Gastrocnemius medialis (tissue), 4 donors: ENCODE measurements at places on chromosomes 5 and 9. TPM values are rescaled to one million over a fixed set of nuclear protein-coding genes. Genes with fewer than 3 reads are reported as not detected.

The SLC46A2 gene
- not detected for total RNA-seq

The PCDHAC2 gene
- 0.03 TPM for total RNA-seq

The EIF4EBP3 gene
- 118 TPM for total RNA-seq

The FER gene
- 4.2 TPM for total RNA-seq

The PTPN3 gene
- 305 TPM for total RNA-seq

The SPAG8 gene
- total RNA-seq = not detected

The EMB gene
- 2.3 TPM for total RNA-seq

The C5 gene
- total RNA-seq = 0.22 TPM

The PALM2AKAP2 gene
- total RNA-seq = 1.4 TPM

The ABO gene
- total RNA-seq = 0.44 TPM

The ANKRD55 gene
- not detected for total RNA-seq

The NPR3 gene
- total RNA-seq = 1.5 TPM

The C8G gene
- total RNA-seq = not detected

The SHISAL2B gene
- not detected for total RNA-seq

The PCA3 gene
- total RNA-seq = not detected

The CDKN2A gene
- not detected for total RNA-seq

The GDA gene
- total RNA-seq = 0.82 TPM

The IER5L gene
- 3.4 TPM for total RNA-seq
